ENCODE measurements at places on chromosomes 1 and 21. TPM values are rescaled to one million over a fixed set of nuclear protein-coding genes. Genes with fewer than 3 reads are reported as not detected.

GRCh38 chr1:244782056-244782455 is 53.4 kb upstream of the COX20 start:
- H3K36me3 ChIP-seq: no peaks in the 10 kb centered on the region
- H3K4me1 ChIP-seq: peaks cover 12% of the 10 kb centered on the region
- peak; percentile 37 for DNase-seq
- no peaks in the 10 kb centered on the region for H3K27me3 ChIP-seq

DNA sequence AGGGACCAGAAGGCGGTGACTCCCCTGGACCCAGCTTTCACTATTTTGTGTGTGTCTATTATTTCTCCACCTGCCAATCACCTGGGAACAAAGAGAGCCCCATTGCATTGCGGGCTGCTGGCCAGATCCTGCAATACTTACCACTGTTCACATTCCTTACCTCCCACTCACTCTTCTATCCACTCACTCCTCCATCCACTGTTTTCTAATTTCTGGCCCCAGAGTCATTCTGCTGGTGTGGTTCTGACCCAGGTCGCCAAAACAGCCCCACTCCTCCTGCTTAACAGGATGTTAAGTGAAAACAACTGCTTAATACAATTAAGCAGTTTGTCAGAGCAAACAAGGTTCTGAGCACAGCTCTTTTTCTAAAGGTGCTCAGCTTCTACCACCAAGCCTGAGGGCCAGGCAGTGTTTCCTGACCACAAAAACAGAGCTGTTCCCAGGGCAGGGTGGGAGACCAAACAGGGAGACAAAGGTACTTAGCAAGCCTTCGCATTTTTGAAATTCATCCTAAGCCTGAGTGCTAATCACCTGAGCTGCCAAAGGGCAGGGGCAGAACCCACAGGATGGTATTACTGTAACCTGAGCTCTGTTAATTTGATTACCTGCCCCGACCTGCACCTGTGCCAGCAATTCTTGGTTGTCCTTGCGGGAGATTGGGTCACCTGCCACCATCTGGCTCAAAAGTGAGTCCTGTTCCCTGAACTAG is 38.5 kb upstream of the EFCAB14 start:
- DNase-seq: peak; percentile 9
- H3K4me3 ChIP-seq: no peak overlapping the region
- H3K4me1 ChIP-seq: no peaks in the 10 kb centered on the region
- H3K36me3 ChIP-seq: no peaks in the 10 kb centered on the region

- H3K4me1 ChIP-seq: no peaks in the 10 kb centered on the region
- no peak for DNase-seq
- H3K27ac ChIP-seq: no peak overlapping the region
- H3K4me3 ChIP-seq: no peak overlapping the region
- no peaks in the 10 kb centered on the region for H3K36me3 ChIP-seq
Measured at GRCh38 chr1:231936983-231937775, 310.6 kb downstream of the DISC1 start.

DNA sequence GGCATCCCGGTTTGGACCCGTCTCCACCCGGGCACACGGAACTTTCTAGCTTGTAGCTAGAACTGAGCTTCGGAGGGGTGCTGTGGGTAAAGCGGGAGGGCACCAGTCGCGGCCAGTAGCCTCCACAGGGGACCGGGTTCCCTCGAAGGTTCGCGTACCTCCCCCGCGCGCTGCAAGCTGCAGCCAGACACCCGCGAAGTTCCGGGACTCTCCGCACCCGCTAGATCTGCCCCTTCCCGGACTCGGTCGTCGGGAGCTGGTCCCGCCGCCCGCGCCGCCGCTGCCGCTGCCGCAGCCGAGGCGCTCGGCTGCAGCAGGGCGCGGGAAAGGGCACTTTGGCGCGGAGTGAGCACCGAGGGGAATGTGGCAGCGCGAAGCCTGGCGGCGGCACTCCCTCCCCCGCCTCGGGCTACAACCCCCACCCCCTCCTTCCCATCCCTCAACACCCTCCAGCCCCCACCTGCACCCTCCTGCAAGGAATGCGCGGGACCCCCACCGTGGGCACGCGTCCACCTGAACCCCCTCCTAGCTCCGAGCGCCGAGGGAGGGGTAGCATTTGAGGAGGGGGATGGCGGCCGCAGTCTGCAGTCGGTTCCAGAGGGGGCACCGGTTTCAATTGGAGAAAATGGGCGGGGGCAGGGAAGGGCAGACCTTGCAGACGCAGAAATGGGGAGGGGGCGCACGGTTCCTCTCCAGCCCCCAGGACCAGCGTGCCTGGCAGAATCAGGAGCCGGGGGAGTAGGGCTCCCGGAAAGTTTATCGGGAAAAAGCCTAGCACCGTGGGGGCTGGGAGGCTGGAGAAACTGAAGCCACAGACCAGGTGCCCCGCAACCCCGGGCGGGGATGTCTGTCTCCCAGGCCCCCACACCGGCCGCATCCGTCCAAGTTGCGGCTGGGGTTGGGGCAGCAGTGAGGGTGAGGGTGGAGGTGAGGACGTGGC is 968 bp downstream of the CSMD2 start:
- H3K36me3 ChIP-seq: no peaks in the 10 kb centered on the region
- peaks cover 14% of the 10 kb centered on the region for H3K4me1 ChIP-seq
- peak overlapping the region; percentile 36 for H3K27ac ChIP-seq

DNA sequence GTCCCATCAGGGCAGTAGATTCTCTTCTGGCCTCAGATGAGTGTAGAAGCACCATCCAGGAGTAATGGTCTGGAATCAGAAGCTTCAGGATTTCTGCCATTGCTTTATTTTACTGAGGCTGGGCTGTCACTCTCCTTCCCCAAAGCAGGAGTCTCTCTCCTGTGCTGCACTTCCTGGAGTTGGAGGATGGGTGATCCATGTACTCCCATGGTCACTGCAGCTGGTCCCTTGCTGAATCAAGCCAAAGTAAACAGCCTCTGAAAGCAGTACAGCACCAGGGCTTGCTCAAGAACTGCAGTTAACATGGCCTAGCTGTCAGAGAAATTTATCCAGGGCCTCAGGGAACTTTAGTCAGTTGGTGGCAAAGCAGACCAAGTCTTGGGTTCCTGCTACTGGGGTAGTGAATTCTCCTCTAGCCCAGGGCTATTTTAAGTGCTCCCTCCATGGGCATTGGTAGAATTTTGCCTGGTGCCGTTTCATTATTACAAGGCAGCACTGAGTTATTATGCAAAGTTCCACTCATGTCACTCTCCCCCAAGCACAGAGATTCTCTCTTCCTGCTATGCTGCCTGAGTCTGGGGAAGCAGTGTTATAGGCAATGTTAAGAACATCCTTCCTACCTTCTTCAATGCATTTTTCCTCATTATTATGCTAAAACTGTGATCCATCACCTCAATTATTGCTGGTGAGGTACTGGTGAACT is 29.5 kb downstream of the DRAM2 start:
- H3K36me3 ChIP-seq: peaks cover 21% of the 10 kb centered on the region
- no peaks in the 10 kb centered on the region for H3K27me3 ChIP-seq
- no peak overlapping the region for H3K4me3 ChIP-seq
- no peak for DNase-seq

GRCh38 chr1:209486861-209487593 is 96.5 kb upstream of the CAMK1G start:
- H3K4me1 ChIP-seq: 0 out of 2 replicates have a peak, but pooled peaks cover 6% of the 10 kb centered on the region
- no peaks in the 10 kb centered on the region for H3K27me3 ChIP-seq
- peak; percentile 37 for DNase-seq

DNA sequence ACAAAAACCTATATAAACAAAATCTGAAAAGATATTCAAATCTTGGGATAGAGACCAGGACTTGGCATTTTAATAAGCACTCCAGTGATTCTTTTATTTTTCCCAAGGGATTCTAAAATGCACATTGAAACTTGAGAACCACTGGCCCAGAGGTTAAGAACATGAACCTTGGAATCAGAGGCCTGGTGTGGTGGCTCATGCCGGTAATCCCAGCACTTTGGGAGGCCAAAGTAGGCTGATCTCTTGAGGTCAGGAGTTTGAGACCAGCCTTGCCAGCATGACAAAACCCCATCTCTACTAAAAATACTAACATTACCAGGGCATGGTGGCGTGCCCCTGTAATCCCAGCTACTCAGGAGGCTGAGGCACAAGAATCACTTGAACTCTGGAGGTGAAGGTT is 12.9 kb upstream of the CEP85 start:
- H3K36me3 ChIP-seq: no peaks in the 10 kb centered on the region
- no peaks in the 10 kb centered on the region for H3K4me1 ChIP-seq
- no peak overlapping the region for H3K27ac ChIP-seq

- no peak overlapping the region for H3K27ac ChIP-seq
- peak; percentile 2 for DNase-seq
- H3K36me3 ChIP-seq: no peaks in the 10 kb centered on the region
- H3K4me1 ChIP-seq: no peaks in the 10 kb centered on the region
- H3K4me3 ChIP-seq: no peak overlapping the region
Measured at GRCh38 chr1:217369996-217370551, 260.8 kb downstream of the GPATCH2 start.

DNA sequence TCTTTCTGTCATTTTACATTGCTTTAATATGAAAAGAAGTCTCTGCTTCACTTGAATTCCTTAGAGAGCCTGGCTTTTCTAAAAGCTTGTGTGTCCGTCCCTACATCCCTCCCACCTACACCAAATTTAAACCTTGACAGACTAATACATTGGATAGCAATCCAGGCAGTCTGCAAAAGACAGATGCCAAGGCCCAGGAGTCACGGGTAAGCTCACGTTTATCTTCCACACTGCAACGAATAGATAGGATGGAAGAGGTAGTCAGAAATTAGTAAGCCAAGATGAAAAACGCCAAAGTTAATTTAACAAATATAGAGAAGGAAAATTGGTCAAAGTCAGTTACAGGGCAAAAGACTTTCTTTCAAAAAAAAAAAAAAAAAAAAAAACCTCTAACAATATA is 338.1 kb downstream of the SMYD3 start:
- H3K4me1 ChIP-seq: no peaks in the 10 kb centered on the region
- no peak for DNase-seq
- H3K36me3 ChIP-seq: no peaks in the 10 kb centered on the region
- no peak overlapping the region for H3K4me3 ChIP-seq

DNA sequence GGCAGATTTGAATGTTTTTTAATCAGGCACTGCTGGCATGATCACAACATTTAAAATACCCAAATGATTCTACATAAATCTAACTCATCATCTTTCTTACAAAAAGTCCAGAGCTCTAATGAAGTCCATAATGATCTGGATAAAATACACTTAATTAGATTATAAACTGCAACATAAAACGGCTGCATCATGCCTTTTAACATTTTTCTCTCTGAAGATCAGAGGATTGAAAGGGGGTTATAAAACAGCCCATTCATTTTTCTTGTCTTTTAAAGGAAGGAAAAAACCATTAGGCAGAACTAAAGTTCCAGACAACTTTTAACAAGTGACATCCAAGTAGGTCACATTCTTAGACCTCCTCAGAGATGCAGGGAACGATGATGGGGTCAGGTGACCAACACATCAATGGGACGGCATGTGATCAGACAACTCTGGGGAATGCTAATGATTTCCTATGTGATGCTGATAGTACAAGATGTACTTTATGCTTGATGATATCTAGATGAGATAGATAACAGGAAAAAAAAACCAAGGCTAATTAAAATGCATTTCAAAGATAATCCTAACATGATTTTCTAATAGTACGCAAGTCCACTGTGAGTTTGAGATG is 455.1 kb downstream of the SMYD3 start:
- H3K4me1 ChIP-seq: no peaks in the 10 kb centered on the region
- H3K4me3 ChIP-seq: no peak overlapping the region
- no peak overlapping the region for H3K27ac ChIP-seq
- H3K27me3 ChIP-seq: no peaks in the 10 kb centered on the region
- no peak for DNase-seq

DNA sequence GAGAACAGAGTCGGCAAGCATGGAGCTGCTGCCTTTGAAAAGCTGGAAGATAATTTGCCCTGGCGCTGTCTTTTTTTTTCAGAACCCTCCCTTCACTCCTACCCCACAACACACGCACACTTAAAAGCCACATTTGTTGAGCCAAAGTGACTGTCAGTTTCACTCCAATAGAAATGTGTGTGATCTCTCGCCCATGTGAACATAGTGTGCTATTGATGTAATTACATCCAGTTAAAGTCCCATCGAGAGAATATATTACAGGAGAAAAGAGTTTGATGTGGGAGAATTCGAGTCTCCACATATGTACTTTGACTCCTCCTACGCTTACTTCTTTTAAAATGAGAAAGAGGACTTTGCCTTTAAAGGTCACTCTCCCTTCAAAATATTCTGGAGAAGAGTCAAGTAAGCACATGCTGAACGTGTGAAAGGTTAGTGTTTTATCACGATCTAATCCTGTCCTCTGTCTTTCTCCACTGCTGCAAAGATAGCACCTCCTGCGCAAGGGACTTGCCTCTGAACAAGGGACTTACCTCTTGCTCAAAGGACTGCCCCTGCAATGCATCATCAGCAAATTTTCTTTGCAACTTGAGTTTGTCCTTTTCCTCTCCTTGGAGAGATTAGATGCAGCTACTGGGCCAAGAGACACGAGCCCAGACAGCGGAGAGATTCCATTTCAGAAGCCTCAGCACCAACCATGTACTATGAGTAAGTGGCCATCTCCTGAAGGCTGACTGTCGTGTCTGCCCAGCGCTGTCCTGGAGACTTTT is 613.9 kb downstream of the PTPRU start:
- no peak for DNase-seq
- no peaks in the 10 kb centered on the region for H3K36me3 ChIP-seq
- peaks cover 24% of the 10 kb centered on the region for H3K27me3 ChIP-seq
- no peaks in the 10 kb centered on the region for H3K4me1 ChIP-seq
- H3K4me3 ChIP-seq: no peak overlapping the region
- H3K27ac ChIP-seq: no peak overlapping the region

GRCh38 chr21:26070822-26071425 is 99.6 kb downstream of the APP start:
- H3K27me3 ChIP-seq: no peaks in the 10 kb centered on the region
- no peaks in the 10 kb centered on the region for H3K36me3 ChIP-seq
- peaks cover 30% of the 10 kb centered on the region for H3K4me1 ChIP-seq

DNA sequence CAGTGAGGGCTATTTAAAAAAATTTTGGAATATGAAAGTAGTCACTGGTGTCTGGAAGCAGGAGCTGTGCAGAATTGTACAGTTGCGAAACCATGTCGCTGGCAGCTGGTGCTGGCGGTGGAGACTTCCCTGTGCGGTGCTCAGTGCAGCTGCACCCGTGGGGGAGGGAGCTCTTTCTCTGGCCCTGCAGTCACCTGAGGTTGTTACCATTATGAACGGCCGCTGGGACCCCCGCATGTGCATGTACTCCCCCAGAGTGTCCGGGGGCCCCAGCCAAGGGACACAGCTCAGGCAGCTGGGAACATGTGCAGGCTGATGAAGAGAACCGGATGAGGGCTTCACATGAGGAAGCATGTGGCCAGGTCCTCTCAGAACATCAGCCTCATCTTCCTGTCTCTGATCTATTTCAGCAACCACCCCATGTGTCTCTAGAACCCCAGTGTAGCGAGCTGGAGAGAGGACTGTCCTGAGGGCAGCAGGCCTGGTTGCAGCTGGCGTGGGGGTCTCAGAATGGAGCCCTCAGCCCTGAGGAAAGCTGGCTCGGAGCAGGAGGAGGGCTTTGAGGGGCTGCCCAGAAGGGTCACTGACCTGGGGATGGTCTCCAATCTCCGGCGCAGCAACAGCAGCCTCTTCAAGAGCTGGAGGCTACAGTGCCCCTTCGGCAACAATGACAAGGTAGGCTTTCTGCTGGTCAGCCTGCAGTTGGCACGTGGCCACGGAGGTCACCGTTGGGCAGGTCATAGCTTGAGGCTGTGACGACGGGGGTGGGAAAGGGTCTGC is at the start of gene TRPM2:
Gene TRPM2 (plus strand): TSS at position 431 of the 780 bp plus-strand sequence. CDS start 80 bp downstream, at position 511.
- H3K4me3 ChIP-seq: no peak within 1 kb of the TSS
- no peaks in the 10 kb centered on the region for H3K4me1 ChIP-seq
- no peaks in the 10 kb centered on the region for H3K36me3 ChIP-seq

Gene LHX8
- polyA plus RNA-seq: not detected

Gene NIBAN1
- polyA plus RNA-seq: 19.5 TPM

Gene ADPRS
- 42.0 TPM for polyA plus RNA-seq

Gene TAS1R1
- polyA plus RNA-seq: not detected

Gene LCE3D
- 0.33 TPM for polyA plus RNA-seq

Gene BCAR3
- polyA plus RNA-seq: 62.2 TPM

Gene LRRC8B
- polyA plus RNA-seq: 0.54 TPM
